ENCODE measurements at places on chromosomes 2 and 18. TPM values are rescaled to one million over a fixed set of nuclear protein-coding genes. Genes with fewer than 3 reads are reported as not detected.
A peak's percentile ranks its signal among the peaks of the same experiment; 100 is the strongest.

DNA sequence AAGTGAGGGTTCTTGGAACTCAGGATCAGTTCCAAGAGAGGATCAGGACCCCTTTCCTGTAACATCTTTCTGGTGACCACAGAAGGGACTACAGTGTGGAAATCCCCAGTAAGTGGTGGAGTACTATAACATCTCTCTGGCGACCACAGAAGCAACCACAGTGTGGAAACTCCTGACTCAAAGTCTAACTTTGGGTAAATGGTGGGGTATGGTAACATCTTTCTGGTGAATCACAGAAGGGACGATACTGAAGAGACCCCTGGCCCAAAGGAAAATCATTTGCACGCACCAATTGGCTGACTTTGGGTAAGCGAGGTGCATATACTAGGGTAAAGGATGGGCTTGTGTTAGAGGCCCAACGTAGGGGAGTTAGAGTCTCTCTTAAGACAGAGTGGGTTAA is 56.3 kb upstream of the GULP1 start:
- no peak for DNase-seq

DNA sequence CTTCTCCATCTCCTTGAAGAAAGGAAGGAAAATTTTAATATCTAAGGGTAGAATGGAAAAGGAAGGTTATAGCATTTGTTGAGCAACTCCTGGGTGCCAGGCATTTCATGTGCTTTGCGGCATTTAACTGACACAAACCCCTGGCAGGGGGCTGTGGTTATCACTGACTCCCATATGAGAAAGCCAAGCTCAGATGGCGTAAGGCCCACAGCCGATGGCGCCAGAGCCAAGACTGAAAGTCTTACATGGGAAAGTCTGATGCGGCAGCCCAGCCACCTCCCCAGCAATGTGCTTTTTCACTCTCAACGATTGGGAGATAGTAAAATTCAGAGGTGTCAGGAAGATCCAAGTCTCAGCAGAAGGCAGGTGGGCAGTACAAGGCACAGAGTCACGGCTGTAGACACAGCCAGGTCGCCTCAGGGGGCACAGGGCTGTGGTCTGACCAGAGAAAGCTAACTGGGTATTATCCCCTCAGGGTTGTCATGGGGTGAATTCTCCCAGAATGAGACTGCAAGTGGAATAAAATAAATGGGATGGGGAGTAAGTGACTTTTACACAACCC is 324.2 kb upstream of the NCKAP5 start:
- no peak for DNase-seq

GRCh38 chr2:60819155-60819862 is 62.1 kb upstream of the REL start:
- no peak for DNase-seq

DNA sequence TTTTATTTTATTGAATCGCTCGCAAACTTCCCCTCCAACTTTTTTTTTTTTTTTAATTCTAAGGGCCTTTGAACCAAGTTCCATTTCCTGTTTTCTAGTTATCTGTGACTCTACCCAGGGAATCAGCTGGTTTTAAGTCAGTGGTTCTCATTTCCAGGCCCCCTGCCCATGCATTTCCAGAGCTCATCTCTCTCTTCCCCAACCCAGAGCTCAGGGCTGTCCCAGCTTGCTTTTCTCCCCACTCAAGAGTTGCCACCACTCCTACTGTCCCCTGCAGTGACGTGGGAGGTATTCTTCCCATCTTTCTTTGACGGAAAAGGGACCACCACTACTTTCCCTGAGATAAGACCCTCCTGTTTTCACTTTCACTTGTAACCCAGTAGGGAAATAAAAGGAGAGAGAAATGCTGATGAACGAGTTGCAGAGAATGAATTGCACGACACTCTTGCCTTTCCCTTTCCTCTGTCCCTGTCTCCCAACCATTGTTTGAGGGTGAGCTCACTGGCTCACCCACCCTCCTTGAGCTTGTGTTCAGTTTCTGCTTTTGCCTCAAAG is 42.1 kb downstream of the TET3 start:
- no peak for DNase-seq

GRCh38 chr18:80175451-80176204 is 66.6 kb downstream of the ADNP2 start:
- no peak for DNase-seq

DNA sequence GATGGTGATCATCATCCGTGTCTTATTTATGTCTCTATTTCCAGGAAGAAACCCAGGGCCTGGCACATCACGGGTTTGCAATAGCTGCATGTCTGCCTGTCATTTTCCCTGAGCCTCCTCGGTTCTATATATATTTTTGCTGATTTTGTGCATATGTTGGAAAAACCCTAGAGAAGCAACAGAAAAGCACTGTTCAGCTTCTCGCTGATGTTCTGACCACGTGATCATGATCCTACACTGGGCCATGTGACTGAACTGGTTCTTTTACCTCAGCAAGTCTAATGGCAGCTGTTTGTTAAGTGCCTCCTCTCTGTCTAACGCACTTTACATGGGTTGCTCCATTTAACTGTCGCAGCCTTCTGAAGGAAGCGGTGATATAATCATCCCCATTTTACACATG is 71.3 kb downstream of the CMPK2 start:
- no peak for DNase-seq

DNA sequence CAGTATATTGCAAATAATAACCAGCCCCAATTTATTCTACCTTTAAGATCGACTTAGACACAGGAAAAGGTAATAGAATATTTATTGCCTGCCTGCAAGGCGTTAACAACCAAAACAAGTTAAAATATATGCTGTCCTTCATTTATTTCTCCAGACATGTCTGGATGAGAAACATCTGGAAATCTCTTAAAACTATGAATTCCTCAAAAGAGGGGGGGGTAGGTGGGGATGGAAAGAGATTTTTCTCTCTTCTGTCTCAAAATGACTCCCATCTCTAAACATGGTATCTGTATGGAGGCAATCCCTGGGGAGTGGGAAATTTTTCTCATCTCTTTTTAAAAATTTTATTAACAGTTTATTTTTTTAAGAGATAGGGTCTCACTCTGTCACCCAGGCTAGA is 113.0 kb downstream of the CDH2 start:
- DNase-seq, result no peak

DNA sequence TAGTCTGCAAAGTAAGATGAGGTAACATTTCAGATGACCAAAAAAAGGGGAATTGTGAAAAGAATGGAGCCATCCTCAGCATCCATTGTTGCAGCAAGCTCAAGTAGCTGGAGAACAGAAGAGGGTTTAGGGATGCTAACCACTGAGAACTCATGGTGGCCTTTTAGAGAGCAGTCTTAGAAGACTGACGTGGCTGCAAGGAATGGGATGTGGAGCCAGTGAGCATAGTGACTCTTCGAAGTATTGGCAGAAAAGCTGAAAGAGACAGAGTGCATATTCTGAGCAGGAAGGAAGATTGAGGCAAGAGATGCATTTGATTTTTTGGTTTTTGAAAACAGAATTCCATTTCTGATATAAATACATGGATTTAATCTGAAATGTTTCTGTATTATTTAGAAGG is 151.2 kb downstream of the UBE2E3 start:
- no peak for DNase-seq

The C2orf66 gene
- total RNA-seq, result not detected

The CD8B2 gene
- not detected for total RNA-seq

The LHCGR gene
- under 0.01 TPM for total RNA-seq

GRCh38 chr18:55587418-55588110 is 428 bp downstream of the TCF4 start:
- peak; percentile 51 for DNase-seq

The TMEM200C gene
- total RNA-seq, result 1.7 TPM

GRCh38 chr2:56191617-56192016 is 7.8 kb downstream of the CCDC85A start:
- peak; percentile 4 for DNase-seq

DNA sequence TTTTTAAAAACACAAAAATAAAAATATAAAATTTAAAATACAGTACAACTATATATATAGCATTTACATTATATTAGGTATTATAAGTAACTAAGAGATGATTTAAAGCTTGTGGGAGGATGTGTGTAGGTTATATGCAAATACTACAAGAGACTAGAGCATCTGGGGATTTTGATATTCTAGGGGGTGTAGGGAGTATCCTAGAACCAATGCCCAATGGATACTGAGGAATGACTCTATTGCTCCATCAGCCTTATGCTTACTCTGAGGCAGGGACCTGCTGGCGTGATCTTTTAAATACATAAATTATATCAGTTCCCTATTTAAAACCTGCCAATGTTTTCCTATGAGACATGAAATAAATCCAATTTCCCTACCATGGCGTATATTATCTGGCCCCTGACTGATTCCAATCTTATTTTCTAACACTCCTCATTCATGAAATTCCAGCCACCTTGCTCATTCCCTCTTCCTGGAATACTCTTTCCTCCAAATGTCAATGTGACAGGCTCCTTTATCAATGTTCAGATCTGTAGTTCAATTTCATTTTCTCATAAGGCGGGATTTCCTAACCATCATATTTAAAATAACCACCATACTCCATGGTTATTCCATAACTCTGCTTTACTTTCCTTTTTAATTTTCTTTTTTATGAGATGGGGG is 22.2 kb downstream of the SP3 start:
- DNase-seq, result no peak

All from IMR-90 (cell line).